ENCODE measurements at places on chromosomes 7 and 10. TPM values are rescaled to one million over a fixed set of nuclear protein-coding genes. Genes with fewer than 3 reads are reported as not detected.

Gene PLXNA4
- 0.77 TPM for total RNA-seq

Gene TMEM140
- total RNA-seq = 3.8 TPM

GRCh38 chr10:110613341-110613995, 30.7 kb upstream of the RBM20 start:
- no peak for DNase-seq

DNA sequence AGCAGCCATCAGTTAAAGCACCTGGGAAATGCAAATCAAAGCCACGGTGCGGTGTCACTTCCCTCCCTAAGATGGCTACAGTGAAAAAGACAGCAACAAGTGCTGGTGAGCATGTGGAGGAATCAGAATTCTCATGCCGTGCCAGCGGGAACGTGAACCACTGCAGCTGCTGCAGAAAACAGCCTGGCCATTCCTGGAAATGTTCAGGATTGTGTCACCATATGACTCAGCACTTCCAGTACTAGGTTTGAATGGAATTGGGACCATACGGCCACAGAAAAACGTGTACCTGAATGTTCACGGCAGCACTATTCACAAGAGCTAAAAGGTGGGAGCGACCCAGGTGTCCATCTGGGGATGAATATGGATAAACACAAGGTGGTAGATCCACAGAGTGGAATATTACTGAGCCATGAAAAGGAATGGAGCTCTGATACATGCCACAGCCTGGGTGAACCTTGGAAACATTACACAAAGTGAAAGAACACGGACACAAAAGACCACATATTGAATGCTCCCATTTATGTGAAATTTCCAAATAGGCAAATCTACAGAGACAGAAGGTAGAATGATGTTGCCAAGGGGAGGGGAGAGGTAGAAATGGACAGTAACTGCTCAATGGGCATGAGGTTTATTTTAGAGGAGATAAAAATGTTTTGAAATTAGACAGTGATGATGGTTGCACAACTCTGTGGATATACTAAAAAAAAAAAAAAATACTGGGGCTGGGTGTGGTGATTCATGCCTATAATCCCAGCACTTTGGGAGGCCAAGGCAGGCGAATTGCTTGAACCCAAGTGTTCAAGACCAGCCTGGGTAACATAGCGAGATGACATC, 61.6 kb downstream of the MICALL2 start:
- DNase-seq = no peak

GRCh38 chr7:48481235-48481634, 310.0 kb downstream of the ABCA13 start:
- DNase-seq = no peak

Gene GPR141
- total RNA-seq = 0.40 TPM
